ENCODE measurements at places on chromosomes 1 and 21.

DNA sequence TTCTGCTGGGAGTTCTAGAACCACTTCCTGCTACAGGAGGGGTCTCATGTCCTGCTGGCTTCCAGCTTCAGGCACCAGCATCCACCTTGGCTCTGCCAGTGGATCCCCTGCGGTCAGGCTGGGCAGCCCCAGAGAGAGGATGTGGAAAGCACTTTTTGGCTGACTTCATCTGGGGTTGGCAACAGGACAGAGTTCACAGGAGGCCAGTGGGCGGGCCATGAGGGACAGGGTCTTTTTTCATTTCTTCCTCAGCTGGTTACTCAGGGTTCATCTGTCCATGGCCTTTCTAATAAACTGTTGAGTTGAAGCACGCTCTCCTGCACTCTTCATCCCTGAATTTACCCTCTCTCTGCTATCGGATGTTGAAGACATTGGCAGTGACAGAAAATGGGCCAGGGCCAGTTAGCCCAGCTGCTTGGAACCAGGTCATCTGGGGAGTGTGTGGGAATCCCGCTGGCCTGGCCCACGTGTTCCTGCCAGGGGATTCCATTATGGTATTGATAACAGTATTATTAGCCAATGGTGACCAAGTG lies 45.2 kb downstream of the RPS6KA1 start:
- DNase-seq, result peak; percentile 20

GRCh38 chr1:88684482-88685258 lies 597 bp downstream of the PKN2 start:
- peak; percentile 60 for DNase-seq

DNA sequence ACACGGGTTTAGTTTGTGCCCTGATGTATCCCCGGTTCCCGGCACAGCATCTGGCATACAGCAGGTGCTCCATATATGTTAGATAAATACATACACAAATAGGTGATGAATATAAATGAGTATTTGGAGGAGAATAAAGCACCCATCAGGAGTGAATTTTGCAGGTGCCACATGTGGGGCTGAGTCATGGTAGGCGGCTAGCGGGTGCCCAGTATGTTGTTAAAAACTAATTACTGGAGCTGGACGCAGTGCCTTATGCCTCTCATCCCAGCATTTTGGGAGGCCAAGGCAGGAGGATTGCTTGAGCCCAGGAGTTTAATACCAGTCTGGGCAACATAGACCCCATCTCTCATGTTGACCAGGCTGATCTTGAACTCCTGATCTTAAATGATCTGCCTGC lies 16.7 kb upstream of the WASF2 start:
- no peak for DNase-seq

DNA sequence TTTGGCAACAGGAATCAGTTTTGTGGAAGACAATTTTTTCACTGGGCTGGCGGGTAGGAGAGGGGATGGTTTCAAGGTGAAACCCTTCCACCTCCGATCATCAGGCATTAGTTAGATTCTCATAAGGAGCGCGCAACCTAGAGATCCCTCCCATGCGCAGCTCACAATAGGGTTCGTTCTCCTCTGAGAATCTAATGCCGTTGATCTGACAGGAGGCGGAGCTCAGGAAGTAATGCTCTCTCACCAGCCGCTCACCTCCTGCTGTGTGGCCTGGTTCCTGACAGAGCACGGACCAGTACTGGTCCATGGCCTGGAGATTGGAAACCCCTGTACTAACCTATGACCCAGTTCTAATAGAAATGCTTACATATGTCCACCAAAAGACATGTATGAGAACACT lies 96.6 kb upstream of the KIAA1614 start:
- DNase-seq, result no peak

DNA sequence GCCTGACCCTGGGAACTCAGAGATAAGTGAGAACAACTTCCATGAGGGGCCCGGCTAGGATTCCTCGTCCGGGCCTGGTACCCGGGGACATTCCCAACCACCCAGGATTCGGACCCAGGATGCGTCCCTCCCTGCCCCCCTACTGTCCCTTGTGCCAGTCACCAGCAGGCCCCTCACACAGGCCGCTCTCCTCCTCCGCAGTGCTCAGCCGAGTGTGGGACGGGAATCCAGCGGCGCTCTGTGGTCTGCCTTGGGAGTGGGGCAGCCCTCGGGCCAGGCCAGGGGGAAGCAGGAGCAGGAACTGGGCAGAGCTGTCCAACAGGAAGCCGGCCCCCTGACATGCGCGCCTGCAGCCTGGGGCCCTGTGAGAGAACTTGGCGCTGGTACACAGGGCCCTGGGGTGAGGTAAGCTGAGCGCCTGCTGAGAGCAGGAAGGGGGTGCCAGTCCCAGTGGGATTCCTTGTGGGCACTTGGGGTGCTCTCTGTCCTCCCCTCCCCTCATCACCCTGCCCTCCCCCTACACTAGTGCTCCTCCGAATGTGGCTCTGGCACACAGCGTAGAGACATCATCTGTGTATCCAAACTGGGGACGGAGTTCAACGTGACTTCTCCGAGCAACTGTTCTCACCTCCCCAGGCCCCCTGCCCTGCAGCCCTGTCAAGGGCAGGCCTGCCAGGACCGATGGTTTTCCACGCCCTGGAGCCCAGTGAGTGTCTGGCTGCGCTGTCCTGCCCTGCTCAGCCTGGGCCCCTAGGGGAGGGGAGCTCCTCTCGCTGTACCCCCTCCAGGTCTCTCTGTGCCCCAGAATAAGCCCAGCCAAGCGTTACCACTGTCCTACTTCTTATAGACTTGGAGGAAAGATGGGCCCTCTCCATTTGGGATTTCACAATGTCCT lies 9.8 kb downstream of the ADAMTSL4 start:
- no peak for DNase-seq

DNA sequence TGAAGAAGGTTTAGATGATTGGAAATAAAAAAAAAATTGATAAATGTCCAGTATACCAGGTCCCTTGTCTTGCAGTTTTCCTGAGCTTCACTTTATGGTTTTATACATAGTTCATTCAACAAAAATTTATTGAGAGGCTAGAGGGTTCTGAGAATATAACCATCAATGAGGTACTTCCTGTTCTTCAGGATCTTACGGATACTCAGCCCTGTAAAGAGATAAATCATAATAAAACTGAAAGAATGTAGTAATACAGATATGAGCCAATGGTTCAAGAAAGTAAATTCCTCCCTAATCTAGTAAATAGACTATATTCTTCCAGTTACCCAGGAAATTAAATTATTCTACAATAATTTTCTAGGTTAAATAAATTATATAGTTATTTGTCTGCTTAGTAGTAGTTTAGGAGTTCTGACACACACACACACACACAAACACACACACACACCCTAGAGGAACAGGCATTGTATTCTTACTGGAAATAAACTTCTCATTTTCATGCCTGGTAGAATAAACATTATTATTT lies 70.4 kb upstream of the HMCN1 start:
- no peak for DNase-seq

GRCh38 chr1:181936768-181937581 lies 124.5 kb downstream of the ZNF648 start:
- no peak for DNase-seq

- DNase-seq, result peak; percentile 31
These were observed 35.7 kb upstream of the ERRFI1 start for GRCh38 chr1:8061673-8062386.

DNA sequence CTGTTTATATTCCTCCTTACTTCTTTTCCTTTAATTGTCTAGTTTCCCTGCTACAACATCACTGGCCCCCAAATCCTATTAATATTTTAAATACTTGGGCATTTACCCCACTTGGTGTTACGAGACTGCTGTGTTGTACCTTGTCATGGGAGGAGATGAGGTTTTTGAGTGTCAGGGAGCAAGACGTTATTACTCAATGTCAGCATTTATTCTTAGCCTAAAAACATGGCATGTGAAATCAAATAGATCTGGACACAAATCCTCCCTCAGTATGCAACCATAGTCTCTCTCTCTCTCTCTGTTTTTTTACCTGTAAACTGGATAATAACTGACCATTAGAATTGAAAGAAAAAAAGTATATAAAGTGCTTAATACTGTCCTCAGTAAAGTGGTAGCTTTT lies 4.6 kb downstream of the LRRC8B start:
- no peak for DNase-seq

GRCh38 chr1:33685256-33685655 lies 178.6 kb upstream of the HMGB4 start:
- peak; percentile 34 for DNase-seq

GRCh38 chr1:246153796-246154212 lies 353.3 kb downstream of the SMYD3 start:
- peak; percentile 66 for DNase-seq

- no peak for DNase-seq
These were observed 332.7 kb downstream of the NEGR1 start for GRCh38 chr1:71949681-71950080.

DNA sequence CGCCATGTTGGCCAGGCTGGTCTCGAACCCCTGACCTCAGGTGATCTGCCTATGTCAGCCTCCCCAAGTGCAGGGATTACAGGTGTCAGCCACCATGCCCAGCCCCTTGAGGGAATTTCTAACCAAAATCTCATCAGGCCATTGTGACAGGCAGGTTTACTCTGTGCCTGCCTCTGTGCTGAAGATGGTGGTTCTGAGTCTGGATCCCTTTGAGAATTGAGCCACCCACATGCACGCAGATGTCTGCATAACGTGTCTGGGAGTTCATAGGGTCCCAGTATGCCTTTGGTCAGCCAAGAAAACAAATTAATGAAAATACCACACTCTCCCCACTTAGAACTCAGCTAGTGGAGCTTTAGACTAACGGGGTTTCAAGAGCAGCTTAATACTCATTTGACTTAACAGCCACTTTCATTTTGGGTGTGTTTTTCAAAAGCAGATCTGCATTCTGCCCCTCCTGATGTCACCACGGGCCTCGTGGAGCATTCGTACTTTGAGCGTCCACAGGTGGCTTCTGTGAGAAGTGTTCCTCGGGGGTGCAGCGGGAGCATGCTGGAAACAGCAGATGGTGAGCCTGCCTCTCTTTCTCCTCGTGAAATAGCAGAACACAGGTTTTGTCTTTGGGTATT lies 45.3 kb downstream of the DIP2A start:
- no peak for DNase-seq

- no peak for DNase-seq
These were observed 4.7 kb downstream of the TMEM54 start for GRCh38 chr1:32896451-32896850.

- no peak for DNase-seq
These were observed 5.7 kb upstream of the ARHGEF19 start for GRCh38 chr1:16218014-16218673.

GRCh38 chr21:46605767-46606426 lies 1.0 kb upstream of the S100B start:
- no peak for DNase-seq

GRCh38 chr1:5921129-5921528 lies 71.1 kb downstream of the NPHP4 start:
- DNase-seq, result no peak

- DNase-seq, result no peak
These were observed 199.2 kb downstream of the S1PR1 start for GRCh38 chr1:101435831-101436511.

GRCh38 chr1:100075773-100076172 lies 57.0 kb downstream of the SASS6 start:
- no peak for DNase-seq

GRCh38 chr1:219083631-219084030 lies 90.0 kb upstream of the LYPLAL1 start:
- peak; percentile 63 for DNase-seq

DNA sequence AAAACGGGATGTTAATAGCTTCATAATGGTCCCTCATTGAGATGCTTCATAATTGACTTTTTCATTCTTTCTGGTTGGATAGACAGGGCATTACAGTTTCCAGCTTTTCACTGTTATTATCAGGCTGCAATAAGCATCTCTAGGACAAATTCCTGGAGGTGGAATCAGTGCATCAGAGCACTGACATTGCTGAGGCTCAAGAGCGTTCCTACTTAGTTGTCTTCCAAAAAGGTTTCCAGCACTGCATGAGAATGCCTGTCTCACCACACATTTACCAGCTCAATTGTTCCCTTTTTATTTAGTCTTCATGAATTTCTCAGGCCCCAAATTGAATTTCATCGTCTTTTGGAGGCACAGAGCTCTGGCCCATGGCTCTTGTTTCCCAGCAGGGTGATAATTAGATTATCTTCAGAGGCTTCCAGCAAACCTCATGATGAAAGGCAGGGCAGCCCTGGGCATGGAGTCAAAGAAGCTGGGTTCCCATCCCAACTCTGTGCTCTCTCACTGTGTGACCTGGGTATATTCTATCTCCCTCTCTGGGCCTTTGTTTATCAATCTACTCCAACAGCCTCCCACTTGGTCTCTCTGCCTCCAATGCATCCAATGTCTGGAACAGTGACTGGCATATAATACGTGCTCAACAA lies 451.4 kb downstream of the PTPRU start:
- DNase-seq, result peak; percentile 24

DNA sequence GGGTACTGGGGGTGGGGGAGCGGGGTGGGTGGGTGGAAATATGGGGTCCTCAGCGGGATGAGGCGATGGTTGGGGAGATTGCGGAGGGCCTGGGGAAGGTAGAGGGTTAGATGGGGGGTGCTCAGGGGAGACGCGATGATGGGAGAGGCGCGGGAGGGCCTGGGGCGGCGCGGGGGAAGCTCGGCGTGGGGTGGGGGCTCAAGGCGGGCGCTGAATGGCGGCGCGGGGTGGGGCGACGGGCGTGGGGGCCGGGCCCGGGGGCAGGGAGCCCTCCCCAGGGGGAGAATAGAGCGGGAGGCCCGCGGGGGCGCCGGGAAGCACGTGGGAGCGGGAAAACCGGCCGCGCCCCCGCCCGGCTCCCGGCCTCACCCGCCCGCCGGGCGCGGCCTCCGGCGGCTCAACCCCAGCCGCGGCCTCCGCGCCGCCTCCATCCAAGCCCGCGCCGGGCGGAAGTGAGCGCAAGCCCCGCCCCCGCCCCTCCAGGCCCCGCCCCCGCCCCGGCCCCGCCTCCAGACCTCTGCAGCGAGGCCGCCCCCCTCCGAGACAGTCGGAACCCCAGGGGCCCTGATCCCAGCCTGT lies at the start of gene FAAP20:
Gene FAAP20, minus strand, starts transcription at position 454 of the 579 bp plus-strand sequence. Its CDS starts 23 bp downstream, at position 431.
- DNase-seq, result peak; percentile 68

DNA sequence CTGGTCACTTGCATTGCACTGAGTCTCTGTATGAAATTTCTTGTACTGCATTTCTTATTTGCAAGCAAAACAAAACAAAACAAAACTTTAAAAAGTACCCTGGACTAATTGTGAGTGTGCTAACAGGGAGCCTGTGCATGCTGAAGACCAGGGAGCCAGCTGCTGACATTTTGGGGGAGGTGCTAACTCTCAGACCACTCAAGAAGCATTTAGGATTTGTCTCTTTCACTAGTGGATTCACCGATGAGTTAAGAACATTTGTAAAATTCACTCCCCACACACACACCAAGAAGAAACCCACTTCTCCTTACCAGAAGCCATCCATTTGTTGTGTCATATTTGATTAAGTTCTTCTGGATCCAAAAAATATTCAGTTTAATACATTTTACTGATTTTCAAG lies 95.7 kb upstream of the C1orf105 start:
- no peak for DNase-seq

DNA sequence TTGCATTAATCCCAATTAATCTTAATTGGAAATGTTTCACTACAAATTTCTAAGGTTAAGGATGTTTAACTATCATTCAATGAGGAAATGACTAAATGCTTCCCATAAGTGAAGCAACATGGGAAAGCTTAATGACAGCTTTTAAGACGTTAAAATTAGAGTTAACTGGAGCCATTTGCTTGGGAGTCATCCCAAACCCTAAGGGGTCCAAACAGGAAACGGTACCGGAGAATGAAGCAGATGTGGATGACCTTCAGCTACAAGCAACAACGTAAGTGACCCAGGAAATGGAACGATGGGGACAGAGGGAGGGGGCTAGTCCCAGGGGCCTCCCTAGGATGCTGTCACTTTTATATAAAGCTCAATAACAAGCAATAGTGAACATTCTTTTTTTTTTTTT lies 62.2 kb downstream of the CAPZB start:
- DNase-seq, result peak; percentile 37

- DNase-seq, result no peak
These were observed 50.8 kb downstream of the TOMM20 start for GRCh38 chr1:235077571-235078479.

- DNase-seq, result no peak
These were observed 2.1 kb downstream of the MYBPH start for GRCh38 chr1:203173566-203173965.

Measured in fibroblast of upper back skin (primary cell).